ENCODE measurements at places on chromosomes 3 and 15. TPM values are rescaled to one million over a fixed set of nuclear protein-coding genes. Genes with fewer than 3 reads are reported as not detected.

MAP2K5 gene
- total RNA-seq, result 18.3 TPM

SPINK8 gene
- total RNA-seq, result not detected

TUSC7 gene
- not detected for total RNA-seq

CCR8 gene
- 0.94 TPM for total RNA-seq

CNOT10 gene
- total RNA-seq, result 74.5 TPM

FEZF2 gene
- total RNA-seq, result not detected

GOLGA8O gene
- total RNA-seq, result 20.0 TPM

DAPK2 gene
- total RNA-seq, result 1.3 TPM

HRG gene
- total RNA-seq, result not detected

PRSS50 gene
- total RNA-seq, result not detected

OR5K2 gene
- total RNA-seq, result not detected

DZIP1L gene
- total RNA-seq, result not detected

PLCB2 gene
- total RNA-seq, result 160 TPM

FILIP1L gene
- total RNA-seq, result 1.7 TPM

FANCD2 gene
- 71.5 TPM for total RNA-seq

GOLGA6L4 gene
- total RNA-seq, result 0.99 TPM

SLC22A13 gene
- 0.58 TPM for total RNA-seq

SLC24A5 gene
- not detected for total RNA-seq

SHC4 gene
- total RNA-seq, result 0.66 TPM

ADAMTSL3 gene
- not detected for total RNA-seq

KY gene
- total RNA-seq, result not detected

ST3GAL6 gene
- not detected for total RNA-seq

NTRK3 gene
- not detected for total RNA-seq

TMEM43 gene
- total RNA-seq, result 27.9 TPM

COL6A5 gene
- total RNA-seq, result not detected

LDHAL6B gene
- total RNA-seq, result not detected

SLC28A2 gene
- not detected for total RNA-seq

RARRES1 gene
- total RNA-seq, result not detected

DCLK3 gene
- not detected for total RNA-seq

GOLGA6L7 gene
- not detected for total RNA-seq

CAND2 gene
- 0.31 TPM for total RNA-seq

SAMD7 gene
- not detected for total RNA-seq

ARGFX gene
- total RNA-seq, result not detected

RYR3 gene
- not detected for total RNA-seq

NME9 gene
- not detected for total RNA-seq

HIGD2B gene
- total RNA-seq, result not detected

RASA2 gene
- total RNA-seq, result 60.2 TPM

SMCO1 gene
- 0.13 TPM for total RNA-seq

NMNAT3 gene
- 0.55 TPM for total RNA-seq

MORC1 gene
- total RNA-seq, result not detected

TMEM62 gene
- total RNA-seq, result 20.4 TPM

DGKG gene
- 0.42 TPM for total RNA-seq

FYCO1 gene
- 16.6 TPM for total RNA-seq

CCNB2 gene
- 107 TPM for total RNA-seq

PLSCR2 gene
- not detected for total RNA-seq

ITIH4 gene
- 16.3 TPM for total RNA-seq

RNU5B-1 gene
- not detected for total RNA-seq

CCR3 gene
- 0.37 TPM for total RNA-seq

ANKRD63 gene
- not detected for total RNA-seq

PLAAT1 gene
- not detected for total RNA-seq

RFTN1 gene
- 63.4 TPM for total RNA-seq

ATP13A5 gene
- total RNA-seq, result not detected

ZDHHC3 gene
- 71.3 TPM for total RNA-seq

FGF12 gene
- not detected for total RNA-seq

ROBO2 gene
- total RNA-seq, result not detected

Measured in activated CD8-positive, alpha-beta T cell treated with anti-CD3 and anti-CD28 coated beads, Interleukin-2, amount 10 ng/mL, durations not matched to agents 7 days and 5 days (primary cell).